Tongue (tissue), 3 donors: ENCODE measurements at places on chromosomes 16 and 17. TPM values are rescaled to one million over a fixed set of nuclear protein-coding genes. Genes with fewer than 3 reads are reported as not detected.
A peak's percentile ranks its signal among the peaks of the same experiment; 100 is the strongest.

Gene C16orf46
- 0.92 TPM for total RNA-seq

DNA sequence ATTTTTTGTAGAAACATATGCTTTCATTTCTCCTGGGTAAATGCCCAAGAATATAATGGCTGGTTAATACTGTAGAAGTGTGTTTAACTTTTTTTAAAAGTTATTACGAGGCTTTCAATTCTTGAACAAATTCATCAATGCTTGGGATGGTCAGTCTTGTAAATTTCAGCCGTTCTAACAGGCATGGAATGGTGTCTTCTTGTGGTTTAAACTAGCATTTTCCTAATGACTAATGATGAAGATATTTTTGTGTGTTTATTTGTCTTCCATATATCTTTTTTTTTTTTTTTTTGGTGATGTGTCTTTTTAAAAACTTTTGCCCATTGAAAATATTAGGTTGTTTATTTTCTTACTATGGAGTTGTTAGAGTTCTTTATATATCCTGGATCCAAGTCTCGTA, 67.1 kb downstream of the MGAT5B start:
- no peak for DNase-seq

DNA sequence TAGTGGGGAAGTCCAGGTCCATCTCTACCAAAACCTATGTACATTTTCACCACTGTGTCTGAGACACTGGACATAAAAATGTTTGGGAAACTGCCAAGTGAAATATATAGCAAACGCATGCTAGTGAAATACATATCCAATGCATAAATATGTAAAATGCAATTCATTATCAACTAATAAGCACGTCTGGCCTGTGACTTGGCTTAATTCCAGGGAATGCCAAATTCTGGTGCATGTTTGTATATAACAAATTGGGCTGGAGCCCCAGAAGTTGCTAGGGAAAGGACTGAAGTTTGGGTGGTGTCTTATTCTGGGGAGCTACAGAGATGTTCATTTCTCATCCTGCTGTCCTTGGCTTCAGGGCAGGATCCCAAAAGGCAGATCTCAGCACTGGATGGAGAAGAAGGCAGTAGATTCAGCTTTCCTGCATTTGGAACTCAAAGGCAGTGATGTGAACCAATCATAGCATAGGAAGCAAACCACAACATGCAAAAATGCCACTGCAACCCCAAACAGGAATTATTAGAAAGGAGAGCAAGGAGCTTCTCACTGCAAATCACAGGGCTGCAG, 184.3 kb downstream of the HS3ST3A1 start:
- no peak for DNase-seq

GRCh38 chr17:1365445-1366039, 34.5 kb downstream of the YWHAE start:
- peak; percentile 91 for DNase-seq

DNA sequence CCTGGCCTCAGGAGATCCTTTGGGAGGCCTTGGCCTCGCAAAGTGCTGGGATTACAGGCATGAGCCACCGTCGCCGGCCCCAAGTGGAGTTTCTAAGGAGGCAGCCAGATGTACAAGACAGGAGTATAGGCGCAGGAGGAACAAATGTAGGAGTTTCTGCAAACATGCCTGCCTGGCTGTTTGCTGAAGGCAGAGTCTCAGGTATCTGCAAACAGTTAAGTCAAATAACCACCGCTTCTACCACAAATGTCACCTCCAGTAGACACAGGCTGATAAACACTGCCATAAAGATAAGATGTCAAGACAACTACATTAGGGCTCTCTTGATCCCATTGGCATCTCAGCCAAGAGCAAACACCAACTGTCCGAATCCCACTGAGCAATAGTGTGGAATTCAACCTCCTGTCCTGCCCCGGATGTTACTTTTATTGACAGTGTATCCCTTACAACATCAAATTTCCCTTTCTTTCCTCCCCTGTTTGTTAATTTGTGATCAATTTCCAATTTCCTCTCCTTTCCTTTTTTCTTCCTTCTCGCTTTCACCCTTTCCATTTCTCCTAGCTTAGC, 5.6 kb upstream of the COG1 start:
- DNase-seq = no peak

DNA sequence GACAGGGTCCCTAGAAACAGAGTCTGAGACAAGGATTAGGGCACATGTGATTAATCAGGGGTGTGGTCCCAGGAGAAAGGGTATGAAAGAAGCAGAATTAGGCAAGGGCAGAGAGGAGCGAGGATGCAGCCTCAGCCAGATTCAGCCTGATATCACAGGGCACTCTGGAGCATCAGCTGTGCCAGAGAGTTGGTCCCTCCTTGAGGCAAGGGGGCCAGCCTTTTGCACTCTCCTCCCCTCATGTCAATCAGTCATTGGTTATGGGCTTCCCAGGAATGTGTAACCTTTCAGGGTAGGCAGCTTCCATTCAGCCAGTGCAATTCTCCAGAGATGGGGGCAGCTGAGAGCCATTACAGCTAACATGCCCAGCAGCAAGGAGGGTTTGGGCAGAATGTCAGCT, 152.6 kb upstream of the LHX1 start:
- no peak for DNase-seq

- no peak for DNase-seq
Measured at GRCh38 chr17:45189009-45189408, 27.3 kb downstream of the HEXIM2 start.

GRCh38 chr16:72443809-72444208, 271.9 kb upstream of the PMFBP1 start:
- DNase-seq = no peak

Gene VMP1
- total RNA-seq = 178 TPM

GRCh38 chr17:20944014-20944865, 98.6 kb downstream of the USP22 start:
- peak; percentile 30 for DNase-seq

Gene ZNF267
- 12.4 TPM for total RNA-seq

Gene MT1F
- 8.2 TPM for total RNA-seq

DNA sequence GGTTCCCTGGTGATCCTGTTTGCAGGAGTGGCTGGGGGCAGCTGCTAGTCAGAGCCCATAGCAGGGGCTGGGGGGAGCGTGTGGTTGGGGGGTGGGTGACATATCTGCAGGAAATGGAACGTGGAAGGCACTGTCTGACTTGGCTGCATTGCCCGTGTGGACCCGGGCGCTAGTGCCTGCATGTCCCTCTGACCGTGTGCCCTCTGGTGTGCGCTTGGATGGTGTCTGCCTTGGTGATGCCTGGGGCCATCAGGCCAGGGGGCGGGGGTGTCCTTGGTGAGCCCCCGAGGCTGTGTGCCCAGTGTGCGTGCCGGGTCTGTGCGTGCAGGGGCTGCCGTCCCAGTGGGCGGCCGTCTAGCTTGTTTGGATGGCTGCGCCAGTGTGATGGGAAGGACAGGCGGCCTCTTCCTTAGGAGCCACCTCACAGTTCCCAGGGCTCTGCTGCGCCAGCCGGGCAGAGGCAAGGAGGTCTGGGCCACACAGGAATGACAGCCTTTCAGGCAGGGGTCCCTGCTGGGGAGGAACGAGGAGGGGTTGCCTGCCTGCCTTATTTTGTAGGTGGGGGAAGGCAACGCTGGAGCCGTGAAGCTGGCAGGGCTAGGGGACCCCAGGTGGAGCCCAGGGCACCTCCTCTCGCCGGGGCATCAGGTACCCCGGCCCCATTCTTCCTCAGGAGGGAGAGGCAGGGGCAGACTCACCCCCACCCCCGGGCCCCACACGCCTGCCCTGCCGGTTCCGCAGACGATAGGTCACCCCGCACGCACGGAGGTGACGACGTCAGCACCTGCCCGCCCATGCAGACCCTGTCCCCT, 693 bp downstream of the NDRG4 start:
- DNase-seq = no peak

- DNase-seq = peak; percentile 27
Measured at GRCh38 chr16:65284626-65285025, 162.8 kb upstream of the CDH11 start.

DNA sequence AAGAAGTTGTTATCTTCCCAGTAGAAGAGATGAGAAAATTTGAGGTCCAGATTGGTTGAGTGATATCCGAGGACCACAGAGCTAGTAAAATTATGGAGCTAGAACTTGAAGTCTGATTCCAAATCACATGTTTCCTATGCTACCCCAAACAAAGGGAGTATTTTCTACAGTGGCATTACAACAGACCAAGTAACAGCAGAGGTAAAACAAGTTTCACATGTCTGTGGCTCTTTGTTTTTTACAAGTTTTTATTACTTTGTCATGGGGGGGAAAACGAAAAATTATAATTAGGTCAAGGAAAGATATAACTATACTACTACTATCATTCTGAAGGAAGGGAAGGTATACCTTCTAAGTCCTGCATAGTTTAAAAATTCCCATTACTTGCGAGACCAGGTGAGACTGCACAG, 49.4 kb downstream of the KANSL1 start:
- DNase-seq = no peak

- DNase-seq = peak; percentile 22
Measured at GRCh38 chr16:77951788-77952187, 70.6 kb upstream of the CLEC3A start.

Gene TSNAXIP1
- total RNA-seq = 1.1 TPM

DNA sequence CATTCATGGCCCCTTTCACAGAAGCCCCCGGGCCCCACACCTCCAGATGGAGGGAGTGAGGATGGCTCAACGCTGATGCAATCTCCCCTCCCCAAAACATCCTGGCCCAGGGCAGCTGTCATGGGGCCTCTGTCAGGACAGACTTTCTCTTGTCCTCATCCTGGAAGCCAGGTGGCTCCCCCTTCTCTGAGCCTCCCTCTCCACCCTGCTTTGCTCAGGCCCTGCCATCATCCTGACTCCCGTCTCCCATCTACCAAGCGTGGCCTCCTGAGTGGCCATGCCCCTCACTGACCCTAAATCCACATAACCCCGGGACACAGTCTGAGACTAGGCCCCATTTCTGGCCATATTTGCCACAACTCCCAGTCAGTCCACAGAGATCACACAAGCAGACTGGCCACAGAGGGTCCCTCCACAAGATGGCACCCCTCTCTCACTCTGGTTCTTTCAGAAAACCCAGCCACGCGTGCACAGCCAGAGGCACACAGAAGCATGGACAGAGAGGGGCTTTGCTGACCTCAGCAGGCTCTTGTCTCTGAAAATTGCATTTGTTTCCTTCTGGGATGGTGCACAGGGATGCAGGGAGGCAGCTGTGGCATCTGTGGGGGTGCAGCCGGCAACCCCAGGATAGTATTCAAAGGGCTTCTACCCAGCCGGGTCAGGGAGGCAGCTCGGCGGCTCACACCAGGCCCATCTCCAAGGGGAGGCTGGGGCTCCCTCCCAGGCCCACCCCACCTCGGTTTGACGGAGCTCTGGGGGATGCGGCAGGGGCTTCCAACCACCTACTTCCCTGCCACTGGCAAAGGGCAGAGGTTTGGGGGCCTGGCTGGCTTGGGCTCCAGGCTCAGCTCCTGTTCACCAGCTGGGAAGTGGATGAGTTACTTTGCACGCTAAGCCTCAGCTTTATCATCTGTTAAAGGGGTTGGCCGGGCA, 16.9 kb downstream of the DOC2B start:
- DNase-seq = peak; percentile 84

DNA sequence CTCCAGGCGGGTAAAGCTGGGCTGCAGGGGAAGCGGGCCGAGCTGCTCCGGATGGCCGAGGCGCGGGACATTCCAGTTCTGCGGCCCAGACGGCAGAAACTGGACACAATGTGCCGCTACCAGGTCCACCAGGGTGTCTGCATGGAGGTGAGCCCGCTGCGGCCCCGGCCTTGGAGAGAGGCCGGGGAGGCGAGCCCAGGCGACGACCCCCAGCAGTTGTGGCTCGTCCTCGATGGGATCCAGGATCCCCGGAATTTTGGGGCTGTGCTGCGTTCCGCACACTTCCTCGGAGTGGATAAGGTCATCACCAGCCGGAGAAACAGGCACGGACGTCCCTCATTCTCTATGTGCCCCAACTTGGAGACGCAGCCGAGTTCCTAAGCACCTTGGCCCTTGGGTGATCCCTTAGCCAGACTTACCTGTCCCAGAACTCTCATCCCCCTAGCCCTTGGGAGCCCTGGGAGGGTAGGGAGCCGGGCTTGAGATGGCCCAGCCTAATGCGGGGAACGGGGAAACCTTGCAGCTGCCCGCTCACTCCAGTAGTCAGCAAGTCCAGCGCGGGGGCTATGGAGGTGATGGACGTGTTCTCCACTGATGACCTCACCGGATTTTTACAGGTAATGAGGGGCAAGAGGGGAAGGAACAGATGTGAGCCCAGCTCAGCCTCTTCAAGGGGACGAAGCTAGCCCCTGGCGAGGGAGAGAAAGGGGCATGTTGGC, 806 bp downstream of the MRM1 start:
- DNase-seq = peak; percentile 13

Gene PLK1
- 4.6 TPM for total RNA-seq

GRCh38 chr16:86018941-86019340, 120.0 kb downstream of the IRF8 start:
- DNase-seq = no peak

DNA sequence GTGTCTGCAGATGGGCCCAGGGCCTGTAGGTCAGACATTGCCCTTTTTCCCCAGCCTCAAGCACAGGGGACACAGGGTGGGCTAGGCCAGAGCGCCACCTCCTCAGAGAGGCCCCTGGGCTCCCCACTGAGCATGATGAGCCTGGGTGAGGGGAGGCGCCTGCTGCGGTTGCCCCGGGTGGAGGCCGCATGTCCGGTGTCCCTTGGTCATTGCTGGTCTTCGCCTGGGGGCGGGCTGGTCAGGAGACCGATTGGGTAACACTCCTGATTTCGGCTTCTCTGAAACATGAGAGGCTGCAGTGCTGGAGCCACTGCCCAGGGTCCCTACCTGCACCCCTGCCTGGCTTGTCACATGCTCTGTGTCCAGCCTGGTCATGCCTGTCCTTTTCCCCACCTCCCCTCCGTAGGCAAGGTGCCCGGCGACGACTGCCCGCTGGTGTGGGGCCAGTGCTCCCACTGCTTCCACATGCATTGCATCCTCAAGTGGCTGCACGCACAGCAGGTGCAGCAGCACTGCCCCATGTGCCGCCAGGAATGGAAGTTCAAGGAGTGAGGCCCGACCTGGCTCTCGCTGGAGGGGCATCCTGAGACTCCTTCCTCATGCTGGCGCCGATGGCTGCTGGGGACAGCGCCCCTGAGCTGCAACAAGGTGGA, 2.4 kb upstream of the NPB start:
- no peak for DNase-seq

Gene ZNF624
- total RNA-seq = 13.0 TPM

DNA sequence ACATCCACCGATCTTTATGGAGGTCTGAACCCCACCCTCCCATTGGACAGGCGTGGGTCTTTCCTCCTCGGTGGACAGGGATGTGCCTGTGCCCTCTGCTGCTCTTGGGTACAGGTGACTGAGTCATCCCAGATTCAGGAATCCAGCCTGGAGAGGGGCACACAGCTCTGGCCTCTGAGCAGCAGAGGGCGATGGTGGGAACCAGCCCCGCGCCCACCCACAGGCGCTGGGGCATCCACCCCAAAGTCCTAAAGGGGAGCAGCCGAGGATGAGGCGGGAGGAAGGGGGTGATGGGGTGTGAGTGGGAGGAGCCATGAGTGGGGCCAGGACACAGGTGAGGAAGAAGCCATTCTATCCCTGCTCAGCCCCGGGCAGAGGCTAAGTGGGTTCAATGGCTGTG, 35.0 kb downstream of the ENGASE start:
- DNase-seq = no peak

- no peak for DNase-seq
Measured at GRCh38 chr17:77549726-77550366, 408.7 kb upstream of the TNRC6C start.
